Transverse colon (tissue), 4 donors: ENCODE measurements at places on chromosomes 12 and 14. TPM values are rescaled to one million over a fixed set of nuclear protein-coding genes. Genes with fewer than 3 reads are reported as not detected.

GRCh38 chr14:42322531-42323284, 716.0 kb downstream of the LRFN5 start:
- DNase-seq, result no peak

Gene IGFBP6
- total RNA-seq, result 97.2 TPM

Gene LPAR5
- total RNA-seq, result 27.9 TPM

DNA sequence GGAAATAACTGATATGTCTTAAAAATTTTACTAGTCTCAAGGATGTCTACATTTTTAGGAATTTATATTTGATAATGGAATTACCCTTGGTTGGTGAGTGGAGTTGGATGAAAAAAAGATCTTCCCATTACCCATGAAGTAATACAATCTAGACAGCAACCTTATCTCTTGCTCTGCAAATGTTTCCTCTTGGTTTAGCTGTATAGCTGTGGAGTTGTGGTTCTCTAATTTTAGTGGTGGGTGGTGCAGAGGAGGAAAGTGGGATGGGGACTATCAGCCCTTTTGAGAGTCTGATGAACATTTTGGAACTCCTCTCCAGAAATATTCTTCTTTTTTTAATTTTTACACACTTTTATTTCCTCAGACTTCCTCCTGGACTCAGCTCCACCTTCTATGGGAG, 17.1 kb downstream of the SPX start:
- no peak for DNase-seq

- no peak for DNase-seq
Observed at GRCh38 chr14:64952598-64953309, 10.2 kb upstream of the GPX2 start.

- no peak for DNase-seq
Observed at GRCh38 chr14:34254571-34254970, 207.5 kb downstream of the SPTSSA start.

DNA sequence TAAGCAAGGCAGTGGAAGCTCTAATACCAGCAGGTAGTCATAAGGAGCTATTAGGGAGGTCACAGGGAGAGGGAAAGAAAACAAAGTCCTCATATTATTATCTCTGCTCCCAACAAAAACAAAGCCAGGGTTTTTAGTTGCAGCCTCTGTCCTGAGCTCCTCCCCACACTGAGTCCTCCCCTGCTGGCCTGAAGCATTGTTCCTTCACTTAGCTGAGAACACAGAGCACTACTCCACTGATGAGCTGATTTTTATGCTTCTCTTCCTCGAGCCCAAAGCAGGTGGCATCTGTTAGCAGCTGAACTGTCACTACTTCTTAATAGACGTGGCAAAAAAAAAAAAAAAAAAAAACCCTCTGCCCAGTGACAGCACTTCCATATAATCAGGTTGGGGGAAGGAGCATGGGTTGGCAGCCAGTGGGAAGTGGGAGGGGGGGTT, 10.5 kb upstream of the STAC3 start:
- no peak for DNase-seq

- DNase-seq, result no peak
Observed at GRCh38 chr12:47433876-47434275, 272.0 kb downstream of the RPAP3 start.

DNA sequence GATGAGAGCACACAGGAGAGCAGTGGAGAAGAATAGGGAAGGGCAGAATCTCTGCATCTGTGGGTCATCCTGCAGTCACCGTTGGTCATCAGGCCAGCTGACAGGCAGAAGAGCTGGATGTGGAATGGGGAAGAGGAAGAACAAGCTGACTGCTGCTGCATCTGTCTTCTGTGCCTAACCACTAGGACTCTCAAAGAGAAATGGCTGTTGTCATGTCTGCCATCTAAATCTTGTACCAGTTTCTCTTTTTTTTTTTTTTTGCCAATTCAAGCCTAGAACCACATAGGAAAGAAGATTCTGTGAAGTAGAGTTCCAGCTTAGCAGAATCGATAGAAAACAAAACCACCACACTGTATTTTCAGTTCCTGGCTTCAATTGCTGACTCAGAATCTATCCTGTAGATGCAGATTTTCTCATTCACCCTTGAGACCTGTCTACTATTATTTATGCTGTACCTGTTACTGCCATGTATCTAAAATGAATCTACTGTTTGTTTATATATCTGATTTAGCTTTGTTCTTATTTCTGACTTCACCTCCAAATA, 421.9 kb upstream of the PRICKLE1 start:
- no peak for DNase-seq

GRCh38 chr12:66359300-66359699, 57.0 kb downstream of the HELB start:
- DNase-seq, result no peak

- no peak for DNase-seq
Observed at GRCh38 chr12:93877446-93877845, 200.3 kb downstream of the CRADD start.

DNA sequence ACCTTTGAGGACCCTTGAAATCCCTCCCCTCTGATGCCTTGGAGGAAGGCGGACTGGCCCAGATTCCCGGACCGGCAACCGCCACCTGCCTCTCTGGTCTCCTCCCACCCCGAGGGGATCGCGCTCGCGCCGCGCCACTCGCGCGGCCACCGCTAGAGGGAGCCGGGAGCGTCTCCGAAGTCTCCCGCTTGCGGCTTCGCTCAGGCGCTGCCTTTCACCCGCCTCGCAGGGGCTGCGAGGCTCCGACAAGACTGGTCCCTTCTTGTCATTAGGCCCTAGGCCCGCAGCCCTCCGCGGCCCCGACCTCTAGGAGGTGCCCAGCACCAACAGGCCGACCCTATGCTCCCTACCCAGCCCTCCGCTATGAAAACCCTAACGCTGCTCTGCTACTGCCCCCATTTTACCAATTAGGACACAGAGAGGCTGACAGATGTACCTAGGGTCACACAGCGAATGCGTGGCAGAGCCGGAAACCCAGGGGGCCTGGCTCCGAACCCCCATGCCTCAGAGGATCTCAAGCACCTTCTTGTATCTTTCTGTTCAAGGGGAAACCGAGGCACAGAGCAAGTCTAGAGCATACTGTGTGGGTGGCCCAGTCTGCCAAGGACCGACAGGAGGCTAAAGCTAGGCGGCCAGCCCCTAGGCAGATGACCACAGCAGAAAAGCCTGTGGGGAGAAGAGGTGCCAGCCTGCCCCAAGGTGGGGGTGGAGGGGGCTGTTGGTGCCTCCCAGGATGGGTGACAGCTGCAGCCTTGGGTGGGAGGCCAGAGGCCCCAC, 21.4 kb upstream of the VSX2 start:
- peak; percentile 75 for DNase-seq

- no peak for DNase-seq
Observed at GRCh38 chr12:48424644-48425043, 47.7 kb upstream of the ANP32D start.

GRCh38 chr12:66244446-66244845, 55.4 kb downstream of the IRAK3 start:
- DNase-seq, result no peak

DNA sequence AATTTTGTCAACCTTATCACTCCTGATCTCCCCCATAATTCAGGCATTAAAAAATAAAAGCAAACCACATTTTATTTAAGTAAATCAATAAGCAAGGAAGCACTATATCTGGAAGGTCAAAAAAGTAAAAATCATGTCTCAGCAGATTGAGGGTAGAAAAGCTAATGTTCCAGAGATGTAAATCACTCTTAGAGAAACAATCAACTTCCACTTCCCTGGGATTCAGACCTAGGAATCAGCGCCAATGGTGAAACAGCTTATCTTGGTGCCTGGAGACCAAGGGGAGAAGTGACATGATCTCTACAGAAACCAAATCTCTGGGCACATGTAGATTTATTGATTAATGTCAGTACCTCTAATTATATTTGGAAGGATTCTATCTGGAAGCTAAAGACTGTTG, 10.9 kb upstream of the SNX6 start:
- no peak for DNase-seq

DNA sequence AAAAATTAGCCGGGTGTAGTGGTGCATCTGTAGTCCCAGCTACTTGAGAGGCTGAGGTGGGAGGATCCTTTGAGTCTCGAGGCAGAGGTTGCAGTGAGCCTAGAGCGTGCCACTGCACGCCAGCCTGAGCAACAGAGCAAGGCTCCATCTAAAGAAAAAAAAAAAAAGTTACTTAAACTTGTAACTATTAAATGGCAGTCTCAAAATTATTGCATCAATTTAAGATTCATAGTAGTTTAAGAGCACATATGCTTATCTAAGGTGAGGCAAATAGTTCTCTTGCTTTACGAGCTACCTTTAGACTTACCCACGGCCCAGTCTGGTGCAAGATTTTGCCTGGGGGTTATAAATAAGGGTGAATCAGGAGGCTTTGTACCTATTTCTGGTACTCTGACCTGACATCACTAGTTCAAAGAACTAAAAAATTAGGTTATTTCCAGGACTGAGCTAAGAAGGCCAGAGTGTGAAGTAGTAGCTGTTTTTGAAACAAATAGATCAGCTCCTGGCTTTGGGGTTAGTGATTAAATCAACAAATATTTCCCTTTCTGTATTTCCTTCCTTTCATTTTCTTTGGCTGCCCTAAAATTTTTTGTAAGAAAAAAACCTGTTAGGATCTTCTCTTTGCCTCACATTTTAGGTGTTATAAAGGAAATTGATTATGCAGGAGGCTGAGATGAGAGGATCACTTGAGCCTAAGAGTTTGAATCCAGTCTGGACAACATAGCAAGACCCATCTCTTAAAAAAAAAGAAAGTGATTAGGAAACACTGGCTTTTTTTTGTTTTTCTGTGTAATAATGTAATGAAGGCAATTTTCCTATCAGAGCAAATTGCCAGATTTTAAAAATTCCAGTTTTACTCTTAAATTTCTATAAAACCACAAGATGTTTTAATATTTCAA, 3.6 kb downstream of the MGAT2 start:
- peak; percentile 19 for DNase-seq

DNA sequence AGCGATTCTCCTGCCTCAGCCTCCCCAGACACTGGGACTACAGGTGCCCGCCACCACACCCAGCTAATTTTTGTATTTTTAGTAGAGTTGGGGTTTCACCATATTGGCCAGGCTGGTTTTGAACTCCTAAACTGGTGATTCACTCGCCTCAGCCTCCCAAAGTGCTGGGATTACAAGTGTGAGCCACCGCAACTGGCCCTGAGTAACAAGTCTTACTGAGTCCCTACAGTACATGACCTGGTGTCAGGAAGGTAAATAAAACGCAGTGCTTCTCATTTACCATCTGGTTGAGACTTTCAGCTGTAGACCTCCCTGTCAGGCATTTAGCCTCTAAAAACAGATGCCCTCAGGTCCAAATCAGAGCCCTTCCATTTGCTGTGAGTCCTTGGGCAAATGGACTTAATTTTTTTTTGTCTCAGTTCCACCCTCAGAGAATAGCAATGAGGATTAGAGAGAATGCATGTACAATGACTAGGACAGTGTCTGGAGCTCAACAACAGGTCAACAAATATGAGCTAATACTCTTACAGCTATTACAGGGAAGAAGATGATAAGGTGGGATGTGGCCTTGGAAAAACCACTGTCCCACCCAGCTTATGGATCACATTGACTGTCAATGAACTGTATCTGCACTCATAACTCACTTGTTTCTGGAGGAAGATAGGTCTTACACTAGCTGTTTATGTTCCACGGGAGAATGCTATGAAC, 70.5 kb downstream of the PHLDA1 start:
- no peak for DNase-seq

DNA sequence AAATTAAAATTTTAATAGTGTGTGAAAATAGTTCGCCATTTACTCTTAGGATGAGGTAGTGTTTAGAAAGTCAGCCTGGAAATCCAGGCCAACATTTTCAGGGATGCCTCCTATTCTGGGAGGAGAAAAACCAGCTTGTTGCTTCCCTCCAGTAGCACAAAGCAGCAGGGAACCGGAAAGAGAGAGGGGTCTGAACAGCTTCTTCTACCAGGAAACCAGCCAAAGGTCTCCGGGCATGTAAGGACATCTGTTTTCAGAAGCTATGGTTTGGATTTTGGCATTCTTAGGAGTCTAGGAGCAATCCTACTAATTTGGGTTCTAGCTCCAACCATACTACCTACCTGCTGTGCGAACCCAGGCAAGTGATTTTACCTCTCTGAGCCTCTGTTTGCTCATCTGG, 85.3 kb downstream of the DPF3 start:
- DNase-seq, result no peak

DNA sequence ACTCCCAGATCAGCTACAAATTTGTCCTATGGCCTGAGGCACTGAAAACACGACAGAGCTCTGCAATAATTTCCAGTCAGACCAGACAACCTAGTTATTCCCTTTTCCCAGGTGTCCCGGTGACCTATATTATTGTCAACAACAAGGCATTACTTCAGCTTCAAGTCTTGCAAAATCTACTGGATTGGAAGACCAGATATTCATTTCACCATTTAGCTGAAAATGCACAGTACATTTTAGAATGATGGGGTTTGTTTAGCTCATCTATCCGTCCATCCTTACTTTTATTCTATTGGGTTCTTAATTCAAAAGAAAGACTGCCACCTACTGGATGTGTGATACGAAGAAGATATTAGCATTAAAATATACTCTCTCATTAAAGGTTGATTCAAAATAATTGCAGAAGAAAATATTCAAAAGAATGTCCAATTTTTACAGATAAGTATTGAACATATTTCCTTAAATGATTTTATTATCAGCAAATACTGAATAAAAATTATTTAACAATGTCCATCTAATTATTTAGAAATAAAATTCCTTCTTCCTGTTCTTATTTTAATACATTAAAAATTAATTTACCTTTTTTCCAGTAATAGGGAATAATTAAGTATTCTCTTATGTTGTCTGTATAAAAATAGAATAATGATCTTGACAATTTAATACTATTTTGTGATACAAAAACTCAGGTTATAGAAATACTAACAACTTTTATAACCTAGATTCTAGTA, 244.9 kb upstream of the LRIG3 start:
- no peak for DNase-seq

- no peak for DNase-seq
Observed at GRCh38 chr12:109740694-109741245, 27.1 kb downstream of the FAM222A start.

- DNase-seq, result no peak
Observed at GRCh38 chr12:71063087-71063486, 94.7 kb downstream of the TSPAN8 start.

DNA sequence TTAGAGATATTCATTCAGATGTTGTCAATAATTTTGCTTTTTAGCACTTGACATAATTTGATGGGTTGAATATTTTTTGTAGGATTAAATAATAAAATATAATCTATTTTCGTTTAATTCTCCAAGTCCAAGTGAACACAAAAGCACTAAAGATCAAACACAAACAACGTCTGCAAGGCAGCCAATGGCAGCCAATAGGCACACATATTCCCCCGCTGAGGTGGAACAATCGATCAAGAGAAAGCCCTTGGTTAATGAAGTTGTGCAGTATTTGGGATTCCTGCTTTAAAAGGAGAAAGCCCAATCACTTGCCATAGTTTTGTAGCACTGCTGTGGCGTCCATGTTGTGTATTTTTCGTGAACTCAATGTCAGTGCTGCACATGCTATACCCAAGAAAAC, 1.5 kb downstream of the DHRS7 start:
- DNase-seq, result no peak

Gene ANKRD33
- total RNA-seq, result not detected
